ENCODE measurements at places on chromosomes 1 and 21. TPM values are rescaled to one million over a fixed set of nuclear protein-coding genes. Genes with fewer than 3 reads are reported as not detected.

DNA sequence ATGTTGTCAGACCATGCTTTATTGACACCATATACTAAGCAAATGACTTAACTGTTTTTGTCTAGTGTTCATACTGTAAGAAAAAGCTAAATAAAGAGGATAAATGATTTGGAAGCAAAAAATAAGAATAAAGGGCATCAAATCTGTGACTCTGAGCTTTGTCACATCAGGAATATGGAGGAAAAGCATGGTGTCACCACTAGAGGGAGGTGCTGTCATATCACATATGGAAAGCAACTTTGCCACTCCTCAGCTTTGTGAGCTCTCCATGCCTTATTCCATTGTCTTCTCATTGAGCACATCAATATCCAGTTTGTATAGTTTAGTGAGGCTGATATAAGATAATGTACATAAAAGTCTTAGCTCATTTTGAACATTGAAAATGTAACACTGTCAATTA, 20.8 kb upstream of the GBP1 start:
- DNase-seq = peak; percentile 56

GRCh38 chr21:43279578-43279894, 110.7 kb downstream of the CRYAA start:
- DNase-seq = no peak

- DNase-seq = no peak
Measured at GRCh38 chr1:235131961-235132360, 3.3 kb upstream of the TOMM20 start.

DNA sequence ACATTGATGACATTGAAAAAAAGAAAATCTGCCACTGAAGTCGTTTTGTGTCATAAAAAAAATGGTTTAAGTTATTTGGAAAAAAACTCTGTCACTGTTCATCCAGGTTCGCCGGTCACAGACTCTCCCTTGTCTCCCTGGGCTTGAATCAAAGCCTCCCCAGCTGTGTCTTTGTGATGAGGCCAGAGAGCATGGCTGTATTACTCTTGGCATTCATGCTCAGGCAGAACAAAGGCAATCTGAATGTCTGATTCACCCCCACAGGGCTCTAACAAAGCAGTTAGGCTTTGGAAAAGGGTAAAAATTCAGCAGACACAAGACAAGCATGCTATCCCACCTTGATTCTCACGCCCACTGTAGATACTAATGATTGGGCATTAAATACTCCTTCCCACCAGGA, 304.3 kb upstream of the PLD5 start:
- no peak for DNase-seq

- no peak for DNase-seq
Measured at GRCh38 chr1:56676571-56677035, 31.5 kb downstream of the PRKAA2 start.

- no peak for DNase-seq
Measured at GRCh38 chr1:31755197-31755611, 8.9 kb downstream of the ADGRB2 start.

DNA sequence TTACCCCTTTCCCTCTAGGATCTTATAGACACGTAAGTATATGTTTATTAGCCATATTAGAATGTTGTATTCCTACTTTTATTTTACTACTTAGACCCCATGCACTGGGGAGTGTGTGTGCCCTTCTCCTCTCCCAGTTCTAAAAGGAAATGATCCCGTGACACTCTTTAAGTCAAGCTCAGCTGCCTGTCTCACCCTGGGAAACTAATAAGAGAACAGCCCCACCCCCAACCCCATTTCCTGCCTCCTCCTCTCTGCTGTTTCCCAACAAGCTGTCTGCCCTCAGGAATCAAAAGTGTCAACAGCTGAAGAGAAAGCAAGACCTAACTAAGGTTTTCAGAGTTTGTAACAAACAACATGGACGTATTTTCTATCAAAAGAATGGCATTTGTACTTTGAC, 92.6 kb upstream of the VAV3 start:
- DNase-seq = no peak

DNA sequence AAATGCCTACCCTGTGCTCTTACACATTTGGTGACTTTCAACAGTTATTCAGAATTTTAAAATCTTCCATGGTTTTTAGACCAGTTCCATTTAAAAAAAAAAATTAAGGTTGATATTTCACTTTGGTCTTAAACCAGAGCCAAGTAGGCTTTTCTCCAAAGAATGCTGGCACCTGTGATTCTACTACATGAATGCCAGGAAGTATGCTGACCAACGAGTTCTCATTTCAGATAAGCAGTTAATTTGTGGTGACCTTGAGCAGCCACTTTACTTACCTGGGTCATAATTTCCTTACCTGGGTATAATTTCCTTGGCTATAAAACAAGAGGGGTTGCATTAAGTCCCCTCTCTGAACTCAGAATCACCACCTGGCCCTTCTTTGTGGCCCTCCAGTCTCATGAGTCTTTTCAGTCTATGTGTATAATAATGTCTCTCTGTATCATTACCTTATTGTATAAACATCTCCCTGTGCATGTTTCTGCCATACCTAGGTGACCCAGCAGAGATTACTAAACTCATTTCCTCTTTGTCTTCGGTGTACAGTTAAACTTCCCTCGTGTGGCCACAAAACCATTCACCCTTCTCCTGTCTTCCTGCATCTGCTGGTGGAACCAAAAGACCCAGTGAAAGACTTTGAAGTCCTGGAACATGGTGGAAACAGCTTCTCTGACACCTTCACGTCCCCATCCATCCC, 139.1 kb upstream of the DPT start:
- no peak for DNase-seq

DNA sequence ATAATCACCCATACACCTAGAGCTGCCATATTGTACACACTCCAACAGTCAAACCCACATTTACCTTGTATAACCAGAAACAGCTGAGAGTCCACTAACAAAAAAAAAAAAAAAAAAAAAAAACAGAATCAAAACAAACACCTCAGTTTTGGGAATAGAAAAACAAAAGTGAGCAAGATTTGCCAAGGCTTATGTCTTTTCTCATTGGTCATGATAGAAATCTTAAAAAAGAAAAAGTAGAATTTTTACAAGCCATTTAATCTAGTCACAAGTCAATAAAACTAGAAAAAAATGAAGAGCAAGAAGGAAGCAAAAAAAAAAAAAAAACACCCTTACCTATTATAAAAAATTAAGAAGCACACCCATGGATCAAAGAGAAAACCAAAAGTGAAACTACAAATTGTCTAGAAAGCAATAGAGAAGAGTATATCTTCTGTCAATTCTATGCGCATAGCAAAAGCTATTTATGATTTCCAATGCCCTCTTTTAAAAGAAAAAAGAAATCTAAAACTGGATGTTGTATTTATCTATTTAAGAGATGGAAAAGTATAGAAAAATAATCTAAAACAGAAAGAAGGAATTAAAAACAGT, 113.2 kb upstream of the GALNT2 start:
- no peak for DNase-seq

DNA sequence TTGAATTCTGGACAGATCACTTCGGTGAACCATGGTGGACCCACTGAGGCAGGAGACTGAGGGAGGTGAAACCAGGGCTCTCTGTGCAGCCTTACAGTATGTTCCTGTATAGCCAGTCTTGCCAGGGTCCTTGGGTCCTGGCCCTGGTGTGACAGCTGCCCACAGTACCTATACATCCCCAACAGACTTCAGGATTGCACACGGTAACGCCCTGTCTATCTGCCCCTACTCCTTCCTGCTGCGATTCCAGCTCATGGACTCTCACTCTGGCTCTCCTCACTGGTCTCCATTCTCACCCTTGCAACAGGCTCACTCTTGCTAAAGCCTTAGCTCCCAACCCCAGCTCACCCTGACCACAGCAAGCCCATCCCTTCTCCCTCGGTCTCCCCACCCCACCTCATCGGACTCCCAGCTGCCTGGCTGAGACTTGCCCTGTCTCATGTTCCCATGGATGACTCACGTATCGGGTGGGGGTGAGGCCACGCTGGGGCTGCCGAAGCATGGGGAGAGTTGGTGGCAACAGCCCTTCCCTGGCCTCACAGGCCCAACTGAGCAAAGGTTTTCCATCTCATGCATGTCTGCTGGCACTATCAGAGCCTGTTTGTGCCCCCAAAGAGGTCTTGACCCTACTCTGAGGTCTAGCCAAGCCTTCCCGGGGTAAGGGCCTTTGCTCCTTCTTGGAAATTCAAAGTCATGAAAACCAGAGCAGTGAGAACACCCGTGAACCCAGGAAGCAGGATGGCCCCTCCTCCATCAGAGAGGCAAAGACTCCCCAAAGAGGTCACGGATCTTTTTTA, 7.1 kb downstream of the PHLDA3 start:
- DNase-seq = no peak

DNA sequence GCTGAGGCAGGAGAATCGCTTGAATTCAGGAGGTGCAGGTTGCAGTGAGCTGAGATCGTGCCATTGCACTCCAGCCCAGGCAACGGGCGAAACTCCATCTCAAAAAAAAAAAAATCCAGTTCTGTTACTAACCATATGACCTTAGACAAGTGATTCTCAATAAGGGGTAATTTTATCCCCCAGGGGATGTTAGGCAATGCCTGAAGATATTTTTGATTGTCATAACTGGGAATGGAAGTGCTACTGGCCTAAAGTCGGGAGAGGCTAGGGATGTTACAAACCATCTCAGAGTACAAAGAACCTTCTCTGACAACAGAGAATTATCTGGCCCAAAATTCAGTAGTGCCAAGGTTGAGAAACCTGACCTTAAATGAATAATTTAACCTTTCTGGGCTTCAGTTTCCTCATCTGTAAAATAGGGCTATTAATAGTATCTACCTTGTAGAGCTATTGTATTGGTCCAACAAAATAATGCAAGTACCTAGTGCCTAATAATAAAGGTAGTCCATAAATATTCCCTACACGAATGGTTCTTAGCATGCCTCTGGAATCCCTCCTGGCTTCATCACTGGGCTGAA, 5.8 kb upstream of the LMNA start:
- no peak for DNase-seq

- no peak for DNase-seq
Measured at GRCh38 chr1:21365036-21365435, 74.8 kb upstream of the ECE1 start.

DNA sequence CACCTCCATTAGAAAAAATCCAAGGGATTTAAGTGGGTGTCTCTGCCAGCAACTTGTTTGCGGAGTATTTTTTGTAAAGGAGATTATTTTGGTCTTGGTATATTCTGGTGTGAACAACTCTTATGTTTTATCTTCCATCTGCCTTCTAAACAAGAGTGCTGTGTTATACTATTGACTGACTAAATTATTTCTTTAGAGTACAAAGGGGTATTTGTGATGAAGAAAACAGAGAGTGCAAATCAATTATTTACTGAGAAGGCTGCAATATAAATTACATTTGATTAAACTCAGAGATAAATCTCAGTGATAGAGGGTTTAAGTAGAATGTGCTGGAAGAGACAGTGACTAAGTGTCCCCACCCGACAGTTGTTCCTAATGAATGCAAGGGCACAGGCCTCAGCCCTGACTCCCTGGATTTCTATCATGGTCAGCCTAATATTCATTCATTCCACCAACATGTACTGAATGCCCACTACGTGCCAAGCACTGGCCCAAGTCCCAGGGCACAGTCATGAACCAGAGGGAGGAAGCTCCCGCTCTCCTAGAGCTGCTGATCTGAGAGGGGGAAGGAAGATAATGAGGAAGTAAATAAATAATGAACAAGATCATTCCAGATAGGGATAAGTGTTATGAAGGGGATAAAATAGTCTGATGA, 196.9 kb upstream of the C8B start:
- DNase-seq = no peak

DNA sequence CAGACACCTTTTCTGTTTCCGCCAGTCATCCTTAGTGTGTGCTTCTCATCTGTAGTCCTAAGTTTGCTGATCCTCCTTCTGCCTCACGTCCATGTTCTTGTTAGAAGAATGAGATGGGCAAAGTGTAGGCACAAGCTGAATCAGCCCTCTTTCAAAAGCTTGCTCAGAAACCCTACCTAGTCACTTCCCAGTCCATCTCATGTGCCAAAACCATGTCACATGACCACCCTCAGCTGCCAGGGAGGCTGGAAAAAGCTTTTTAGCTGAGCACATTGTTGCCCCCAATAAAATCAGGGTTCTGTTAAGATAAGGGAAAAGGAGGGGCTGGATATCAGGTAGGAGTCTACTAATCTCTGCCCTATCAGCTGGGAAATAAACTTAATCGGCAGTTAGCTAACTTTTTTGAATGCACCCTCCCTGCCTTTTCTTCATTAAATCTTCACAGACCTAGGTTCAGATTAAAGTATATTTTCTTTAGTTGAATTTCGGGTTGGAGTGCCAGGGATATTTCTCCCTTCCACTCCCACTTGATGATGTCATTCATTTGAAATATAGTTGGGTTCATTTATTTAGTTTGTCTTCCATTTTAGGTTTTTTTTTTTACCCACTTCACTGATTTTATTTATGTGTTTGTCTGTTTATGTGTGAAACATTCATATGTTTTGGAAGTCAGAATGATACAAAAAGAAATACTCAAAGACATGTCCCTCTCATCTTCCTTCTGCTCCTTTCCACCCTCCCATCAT, 129.2 kb downstream of the ROR1 start:
- DNase-seq = no peak

The GBP7 gene
- 0.18 TPM for total RNA-seq

The ACOT11 gene
- 0.58 TPM for total RNA-seq

The CHI3L2 gene
- 13.0 TPM for total RNA-seq

The SMIM1 gene
- total RNA-seq = not detected

The SPRR3 gene
- not detected for total RNA-seq

The SERPINC1 gene
- not detected for total RNA-seq

The HYI gene
- 8.0 TPM for total RNA-seq

The PTPRU gene
- 0.47 TPM for total RNA-seq

All from activated CD8-positive, alpha-beta memory T cell treated with anti-CD3 and anti-CD28 coated beads, Interleukin-2, amount 10 ng/mL, durations not matched to agents 7 days and 5 days (primary cell).